Activated CD4-positive, CD25-positive, alpha-beta regulatory T cell (primary cell): ENCODE measurements at places on chromosomes 2 and 18.

DNA sequence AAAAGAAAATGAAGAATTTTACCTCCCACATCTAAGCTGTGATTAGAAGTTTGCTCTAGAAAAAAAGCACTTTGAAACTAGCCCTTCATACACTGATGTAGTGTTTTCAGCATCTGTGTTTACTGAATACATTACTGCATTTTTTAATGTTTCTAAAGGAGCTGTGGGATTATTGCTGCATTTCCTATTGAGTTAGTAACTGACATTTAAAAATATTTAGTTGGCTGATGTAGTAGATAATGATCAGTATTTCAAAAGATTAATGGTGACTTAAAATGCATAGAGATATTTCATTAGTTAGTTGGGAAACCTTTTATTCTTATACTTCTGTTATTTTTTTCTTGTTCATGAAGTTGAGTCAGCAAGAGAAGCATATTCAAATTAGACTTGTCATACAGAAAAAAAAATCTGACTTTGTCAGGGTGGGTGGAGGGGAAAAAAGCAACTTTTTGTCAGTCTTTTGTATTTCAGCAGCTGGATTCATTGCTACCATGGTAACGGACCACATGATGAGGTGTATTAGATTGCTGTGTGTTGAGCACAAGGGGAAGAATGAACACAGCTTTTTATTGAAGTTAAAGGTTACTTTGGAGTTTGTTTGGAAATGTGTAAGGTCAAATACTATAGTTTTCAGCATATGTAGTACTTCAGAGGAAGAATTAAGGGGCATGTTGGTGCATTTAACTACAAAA lies at the start of gene DTNA:
TSS of gene DTNA (plus strand) at position 549 of the 692 bp plus-strand sequence. CDS start 45,679 bp downstream, outside the sequence.
- DNase-seq, result no peak

- no peak for DNase-seq
Measured at GRCh38 chr18:49031511-49032188, 80.9 kb upstream of the SMAD7 start.

DNA sequence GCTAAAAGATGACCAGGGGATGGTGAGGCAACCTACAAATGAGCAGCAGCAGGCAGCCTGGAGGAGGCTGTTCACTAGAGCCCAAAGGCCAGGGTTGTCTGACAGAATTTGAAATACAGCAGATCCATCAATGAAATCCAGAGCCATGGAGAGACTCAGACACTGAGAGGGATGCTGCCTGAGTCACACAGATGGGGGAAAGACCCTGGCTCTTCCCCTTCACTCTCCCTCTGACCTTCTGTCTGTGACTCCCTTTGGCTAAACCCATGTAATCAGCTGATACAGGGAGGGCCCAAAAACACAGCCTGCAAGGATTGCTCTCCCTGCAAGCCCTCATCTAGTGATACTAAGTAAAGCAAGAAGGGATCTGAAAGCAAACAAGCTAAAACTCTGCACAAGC lies 166.5 kb upstream of the SPOPL start:
- no peak for DNase-seq

DNA sequence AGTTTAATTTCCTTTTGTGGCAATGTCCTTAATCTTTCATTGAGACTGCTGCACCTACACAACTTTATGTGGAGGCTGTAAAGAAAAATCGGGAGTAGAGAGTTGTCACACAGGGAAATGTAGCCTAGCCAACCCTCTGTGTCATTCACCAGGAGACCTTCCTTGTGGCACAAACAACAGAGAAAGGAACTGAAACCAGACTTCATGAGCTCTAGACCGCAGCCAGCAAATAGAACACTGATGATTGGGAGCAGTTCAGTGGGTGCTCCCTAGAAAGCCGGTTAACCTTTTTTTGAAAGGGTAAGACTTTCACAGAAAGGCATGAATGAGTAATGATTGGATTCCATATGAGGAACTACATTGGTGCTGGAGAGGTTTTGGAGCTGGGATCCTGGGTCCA lies 1752.4 kb upstream of the CELF4 start:
- no peak for DNase-seq

DNA sequence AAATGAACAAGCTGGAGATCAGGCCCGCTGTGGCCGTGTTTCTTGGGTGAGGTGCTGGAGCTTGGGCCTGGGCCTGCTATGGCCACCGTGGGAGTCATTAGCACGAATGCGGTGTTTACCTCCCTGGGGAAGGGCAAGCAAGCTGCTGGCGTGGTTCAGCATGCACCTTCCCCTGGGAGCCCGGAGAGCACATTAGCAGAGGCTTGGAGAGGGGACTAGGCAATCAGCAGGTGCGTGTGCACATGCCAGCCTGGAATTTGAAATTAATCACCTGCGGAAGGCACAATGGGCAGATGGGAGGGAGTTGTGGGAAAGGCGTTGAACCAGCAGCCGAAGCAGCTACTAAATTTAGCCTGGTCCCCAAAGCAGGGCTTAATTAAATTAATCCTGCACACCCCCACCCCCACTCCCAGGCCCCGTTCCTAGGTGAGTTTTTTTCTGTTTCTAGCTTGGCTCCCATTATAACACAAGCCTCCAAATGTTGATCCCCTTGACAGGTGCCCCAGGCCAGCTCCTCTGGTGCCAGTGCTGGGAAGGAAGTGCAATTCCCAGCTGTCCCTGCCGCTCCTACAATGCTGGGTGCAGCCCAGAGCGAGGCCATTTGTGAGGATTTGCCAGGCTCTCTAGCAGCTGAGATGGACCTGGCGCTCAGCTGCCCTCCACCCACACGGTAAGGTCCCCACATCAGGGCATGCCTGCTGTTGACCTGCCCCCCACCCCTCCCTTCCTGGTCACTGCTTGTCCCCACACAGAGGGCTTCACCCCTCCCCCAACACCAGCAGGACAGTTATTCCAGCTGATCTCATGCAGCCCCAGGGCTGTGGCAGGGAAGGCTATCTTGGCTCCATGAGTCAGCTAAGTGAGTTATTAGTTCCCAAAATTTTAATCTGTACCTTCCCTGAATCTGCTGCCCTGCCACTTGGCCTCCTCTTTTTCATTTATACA lies 115.0 kb downstream of the ZBTB7C start:
- no peak for DNase-seq

DNA sequence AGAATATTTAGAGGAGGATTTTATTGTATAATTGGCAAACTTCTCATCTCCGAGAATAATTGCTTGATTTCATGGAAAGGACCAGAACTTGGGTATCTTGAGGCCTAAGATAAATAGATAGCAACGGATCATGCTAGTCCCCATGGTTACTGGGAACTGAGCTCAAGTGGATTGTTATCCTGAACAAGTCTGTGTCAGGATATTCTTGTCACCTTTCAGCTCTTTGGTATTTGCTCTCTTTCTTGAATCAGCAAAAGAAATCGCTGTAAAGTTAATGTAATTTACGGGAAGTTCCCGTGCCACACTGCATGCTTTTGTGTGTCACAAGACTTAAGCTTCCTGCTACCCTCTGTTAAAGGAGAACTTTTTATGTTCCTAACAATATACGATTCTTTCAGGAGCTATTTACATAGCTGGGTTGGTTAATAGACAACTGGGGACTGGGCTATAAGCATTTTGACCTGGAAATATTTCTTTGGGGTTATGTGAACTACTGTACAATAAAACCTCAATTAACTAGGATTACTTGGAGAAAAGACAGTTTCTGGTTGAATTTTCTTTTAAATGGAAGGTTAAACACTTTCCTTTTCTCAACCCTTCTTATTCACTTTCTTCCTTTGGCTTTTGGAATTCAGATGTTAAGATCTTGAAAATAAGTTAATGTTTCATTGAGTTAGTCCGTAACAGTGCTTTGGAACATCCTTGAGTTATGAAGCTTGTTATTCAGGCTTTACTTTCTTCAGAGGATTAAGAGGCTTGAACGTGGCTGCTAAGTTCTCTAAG lies 151.2 kb downstream of the FMNL2 start:
- no peak for DNase-seq

- DNase-seq, result no peak
Measured at GRCh38 chr2:43518181-43518580, 77.7 kb downstream of the THADA start.

GRCh38 chr2:214577769-214578168 lies 166.9 kb downstream of the VWC2L start:
- no peak for DNase-seq

GRCh38 chr2:168915441-168916330 lies 14.6 kb downstream of the G6PC2 start:
- no peak for DNase-seq

GRCh38 chr2:23826040-23826439 lies 100.9 kb downstream of the ATAD2B start:
- no peak for DNase-seq
